ENCODE measurements at places on chromosomes 1 and 21.

- DNase-seq = no peak
These were observed 41.5 kb downstream of the CDK18 start for GRCh38 chr1:205545991-205546390.

DNA sequence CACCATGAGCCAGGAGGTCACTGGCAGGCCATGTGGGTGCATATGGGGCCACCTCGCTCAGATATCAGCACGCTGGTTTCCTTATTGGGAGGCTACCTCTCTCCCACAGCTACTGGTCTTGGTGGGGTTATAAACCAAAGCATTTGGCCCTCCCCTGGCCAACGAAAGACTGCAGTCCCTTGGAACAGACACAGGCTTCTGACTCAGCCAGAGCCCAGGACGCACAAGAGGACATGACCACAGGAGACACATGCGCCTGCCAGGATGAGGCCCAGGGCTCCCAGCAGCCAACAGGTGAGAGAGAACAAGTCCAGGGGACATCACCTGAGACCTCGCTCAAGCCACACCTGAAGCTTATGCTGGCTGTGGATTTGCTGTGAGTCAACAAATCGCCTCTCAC lies 13.8 kb downstream of the NPHP4 start:
- DNase-seq = no peak

DNA sequence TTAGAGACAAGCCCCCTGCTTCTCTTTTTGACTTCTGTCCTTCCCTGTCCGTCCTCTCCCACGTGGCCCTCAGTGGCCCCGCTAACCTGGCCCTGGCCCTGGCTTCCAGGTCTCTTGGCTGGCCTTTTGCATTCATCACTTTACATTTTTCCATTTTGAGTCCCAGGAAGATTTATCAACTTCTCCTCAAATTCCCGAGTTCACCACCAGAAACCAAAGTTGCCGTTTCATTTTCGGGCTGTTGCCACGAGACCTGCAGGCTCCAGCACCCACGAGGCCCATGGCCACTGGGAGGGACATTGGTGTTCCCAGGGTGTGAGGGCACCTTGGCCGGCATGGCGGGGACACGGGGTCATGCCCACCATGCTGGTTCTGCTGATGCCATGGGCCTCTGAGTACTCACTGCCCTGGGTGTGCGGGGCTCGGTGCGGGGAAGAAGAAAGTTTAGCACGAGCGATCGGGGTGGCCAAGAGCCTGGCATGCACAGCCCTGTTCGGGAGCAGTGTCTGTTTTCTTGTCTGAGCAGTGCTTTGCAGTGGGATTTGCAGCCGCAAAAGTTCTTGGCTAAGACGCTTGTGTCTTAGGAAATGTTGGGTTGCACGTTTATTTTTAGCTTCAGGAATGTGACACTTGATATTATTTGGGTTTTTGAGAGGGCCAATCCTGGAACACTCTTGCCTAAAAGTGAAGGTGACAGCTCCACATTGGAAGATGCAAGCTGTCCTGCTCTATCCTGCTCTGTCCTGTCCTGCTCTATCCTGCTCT lies 40.4 kb upstream of the ADARB1 start:
- DNase-seq = peak; percentile 71

- no peak for DNase-seq
These were observed 777.0 kb downstream of the PLA2G4A start for GRCh38 chr1:187605736-187606135.

GRCh38 chr1:33060579-33061083 lies 20.3 kb upstream of the AZIN2 start:
- DNase-seq = peak; percentile 93

DNA sequence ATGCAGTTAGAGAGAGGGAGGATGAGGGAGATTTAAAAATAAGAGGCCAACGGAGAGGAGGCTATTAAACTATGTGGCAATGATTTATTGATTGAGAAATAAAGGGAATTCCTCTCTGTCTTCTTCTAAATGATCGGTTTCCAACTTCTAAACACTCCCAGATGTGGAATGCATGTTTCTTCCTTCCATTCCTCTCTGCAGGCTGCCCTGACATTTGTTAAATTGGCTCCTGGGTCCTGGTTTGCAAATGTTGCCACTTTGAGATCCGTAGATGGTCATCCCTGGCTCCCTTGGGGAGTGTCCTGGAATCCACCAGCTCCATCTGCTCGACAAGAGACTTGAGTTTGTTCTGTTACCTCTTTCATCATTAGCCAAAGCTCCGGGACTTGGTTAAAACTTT lies 10.3 kb upstream of the C1orf198 start:
- peak; percentile 60 for DNase-seq

DNA sequence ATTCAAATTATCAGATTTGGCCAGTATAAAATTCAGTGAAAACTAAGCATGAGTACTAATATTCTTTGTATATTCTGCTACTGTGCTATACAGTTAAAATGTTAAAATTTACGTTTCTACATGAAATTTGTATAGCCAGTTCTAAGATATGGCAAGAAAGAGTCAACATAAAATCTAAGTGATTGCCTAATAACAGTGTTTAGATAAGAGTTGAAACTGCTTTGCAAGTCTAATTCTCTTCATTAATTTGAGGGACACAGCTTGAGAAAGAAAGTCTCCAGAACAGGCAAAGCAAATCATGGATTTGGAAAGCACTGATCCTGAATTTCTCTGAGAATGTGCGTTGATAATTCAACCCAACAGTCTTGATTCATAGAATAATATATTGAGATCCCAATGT lies 630.9 kb upstream of the USP24 start:
- DNase-seq = no peak

DNA sequence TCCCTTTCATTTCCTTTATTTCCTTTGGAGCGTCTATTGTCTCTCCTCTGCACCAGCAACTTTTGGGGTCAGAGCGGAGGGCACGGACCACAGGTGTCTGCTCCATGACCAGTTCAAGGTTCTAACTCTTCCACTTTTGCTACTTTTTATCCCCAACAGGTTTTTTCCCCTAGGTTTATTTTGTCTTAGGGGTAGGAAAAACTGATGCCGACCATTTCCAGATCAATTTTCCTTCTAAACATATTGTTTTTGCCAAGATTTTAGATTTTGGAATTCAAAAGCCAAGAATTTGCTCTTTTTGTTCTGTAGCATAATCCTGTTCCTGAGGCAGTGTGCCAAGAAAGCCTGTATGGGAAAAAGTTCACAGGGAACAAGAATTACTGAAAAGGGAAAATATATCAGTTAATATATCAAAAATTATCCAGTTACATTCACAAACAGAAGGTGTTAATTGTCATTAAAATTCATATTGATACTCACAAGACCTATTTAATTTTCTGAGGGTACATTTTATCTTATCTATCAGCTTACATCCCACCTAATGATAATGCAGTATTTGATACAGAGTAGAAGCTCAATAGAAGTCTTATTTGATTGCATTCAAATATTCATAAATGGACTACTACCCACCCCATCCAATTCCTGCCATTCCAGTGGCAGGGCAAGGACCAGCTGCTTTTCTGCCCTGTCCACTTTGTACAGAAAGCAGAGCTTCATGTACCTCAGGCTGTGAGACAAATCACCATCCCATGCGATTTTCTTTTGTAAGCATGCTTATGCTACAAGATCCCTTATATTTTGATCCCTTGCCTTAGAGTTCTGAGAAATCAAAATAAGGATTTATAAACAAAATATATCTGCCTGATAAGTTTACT lies 31.2 kb downstream of the TSEN15 start:
- DNase-seq = peak; percentile 35
